ENCODE measurements at places on chromosomes 11 and 22.

DNA sequence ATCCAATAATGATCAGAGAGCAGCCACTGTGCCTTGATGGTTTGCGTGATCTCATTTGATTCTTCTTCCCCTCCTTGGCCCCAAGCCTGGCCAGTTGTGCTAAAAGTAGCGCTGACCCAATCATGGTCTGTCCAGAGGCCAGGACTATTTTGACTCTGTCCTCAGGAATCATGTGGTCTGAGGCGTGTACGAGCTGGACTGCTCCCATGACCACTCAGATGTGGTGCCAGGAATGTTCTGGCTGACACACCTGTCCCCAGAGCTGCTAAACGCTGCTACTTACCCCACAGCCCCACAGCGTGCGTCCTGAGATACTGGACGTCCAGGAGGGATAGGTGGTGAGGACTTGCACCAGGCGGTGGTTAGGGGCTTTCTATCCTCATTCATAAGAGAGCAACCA is 70.5 kb downstream of the FEZ1 start:
- DNase-seq = no peak

GRCh38 chr11:79940974-79941735 is 500.3 kb upstream of the TENM4 start:
- DNase-seq = no peak

- peak; percentile 50 for DNase-seq
Measured at GRCh38 chr22:49954354-49954753, 6.2 kb upstream of the PIM3 start.

DNA sequence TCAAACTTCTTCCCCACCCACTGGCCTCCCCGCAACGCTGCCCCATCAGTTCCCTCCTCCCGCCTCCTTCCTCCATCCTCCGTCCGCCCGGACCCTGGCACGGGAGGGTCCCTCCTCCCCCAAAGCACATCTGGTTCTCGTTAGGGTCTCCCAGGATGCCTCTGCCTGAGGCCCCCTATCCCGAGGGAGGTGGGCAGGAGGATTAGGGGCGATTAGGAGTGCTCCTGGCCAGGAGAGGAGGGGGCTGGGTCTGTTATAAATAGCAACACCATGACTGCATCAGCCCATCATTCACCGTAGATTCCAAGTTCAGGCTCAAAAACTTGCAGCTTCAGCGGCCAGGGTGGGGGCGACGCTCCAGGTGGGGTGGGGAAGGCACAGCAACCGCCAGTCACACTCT is 10.4 kb downstream of the MYRF start:
- no peak for DNase-seq

DNA sequence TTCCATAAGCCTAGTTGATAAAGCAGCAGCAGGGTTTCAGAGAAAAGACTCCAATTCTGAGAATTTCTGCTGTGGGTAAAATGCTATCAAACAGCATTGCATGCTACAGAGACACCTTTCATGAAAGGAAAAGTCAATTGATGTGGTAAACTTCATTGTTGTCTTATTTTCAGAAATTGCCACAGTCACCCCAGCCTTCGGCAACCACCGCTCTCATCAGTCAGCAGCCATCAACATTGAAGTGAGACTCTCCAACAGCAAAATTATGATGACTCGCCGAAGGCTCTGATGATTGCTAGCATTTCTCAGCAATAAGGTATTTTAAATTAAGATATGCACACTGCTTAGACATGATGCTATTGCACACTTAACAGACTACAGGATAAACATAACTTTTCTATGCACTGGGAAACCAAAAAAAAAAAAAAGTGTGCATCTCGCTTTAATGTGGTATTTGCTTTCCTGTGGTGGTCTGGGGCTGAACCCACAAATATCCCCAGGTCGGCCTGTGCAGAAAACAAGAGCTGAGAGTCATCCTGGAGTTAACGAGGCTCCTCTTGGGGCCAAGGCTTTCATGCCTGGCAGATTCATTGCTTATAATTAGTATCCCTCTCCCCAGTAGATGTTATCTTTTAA is 192.1 kb downstream of the CTTN start:
- no peak for DNase-seq

DNA sequence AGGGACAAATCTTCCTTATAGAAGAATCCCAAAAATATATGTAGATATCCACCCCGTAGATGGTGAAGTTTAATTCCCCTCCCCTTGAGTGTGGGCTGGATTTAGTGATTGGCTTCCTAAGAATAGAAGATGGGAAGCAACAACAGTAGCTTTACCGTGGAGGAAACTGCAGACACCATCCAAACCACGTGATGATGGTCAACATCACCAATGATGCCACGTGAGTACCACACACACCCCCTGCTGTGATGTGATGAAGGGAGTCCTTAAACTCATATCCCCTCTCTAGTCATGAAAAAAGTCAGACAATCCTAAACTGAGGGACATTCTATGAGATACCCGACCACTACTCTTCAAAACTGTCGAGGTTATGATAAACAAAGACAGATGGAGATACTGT is 76.4 kb upstream of the SLC22A12 start:
- DNase-seq = no peak

- DNase-seq = no peak
Measured at GRCh38 chr11:3182462-3182852, 17.3 kb upstream of the OSBPL5 start.

DNA sequence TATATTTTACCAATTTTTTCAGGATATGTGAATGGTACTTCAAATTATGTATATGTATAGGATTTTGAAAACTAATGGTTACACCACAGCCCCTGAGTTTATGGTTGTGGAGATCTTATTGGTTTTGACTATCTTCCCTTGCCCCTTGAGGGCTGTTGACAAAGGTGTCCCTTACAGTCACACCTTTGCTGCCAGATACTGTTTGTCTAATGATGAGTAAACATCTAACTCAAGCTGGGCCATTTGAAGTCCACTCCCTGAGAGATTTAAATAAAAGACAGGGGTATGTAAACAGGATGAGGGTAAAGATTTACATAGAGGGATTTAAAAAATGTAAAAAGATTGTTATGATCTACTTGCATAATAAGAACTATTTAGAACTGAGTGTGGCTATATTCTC is 38.9 kb upstream of the LUZP2 start:
- DNase-seq = no peak
